ENCODE measurements at places on chromosomes 3 and 15. TPM values are rescaled to one million over a fixed set of nuclear protein-coding genes. Genes with fewer than 3 reads are reported as not detected.

- no peaks in the 10 kb centered on the region for H3K27me3 ChIP-seq
- no peaks in the 10 kb centered on the region for H3K4me1 ChIP-seq
- H3K36me3 ChIP-seq, result no peaks in the 10 kb centered on the region
- no peak overlapping the region for H3K4me3 ChIP-seq
- H3K27ac ChIP-seq, result no peak overlapping the region
Observed at GRCh38 chr15:60635507-60636352, 156.8 kb upstream of the ICE2 start.

Gene STAC
- total RNA-seq, result 1.5 TPM

DNA sequence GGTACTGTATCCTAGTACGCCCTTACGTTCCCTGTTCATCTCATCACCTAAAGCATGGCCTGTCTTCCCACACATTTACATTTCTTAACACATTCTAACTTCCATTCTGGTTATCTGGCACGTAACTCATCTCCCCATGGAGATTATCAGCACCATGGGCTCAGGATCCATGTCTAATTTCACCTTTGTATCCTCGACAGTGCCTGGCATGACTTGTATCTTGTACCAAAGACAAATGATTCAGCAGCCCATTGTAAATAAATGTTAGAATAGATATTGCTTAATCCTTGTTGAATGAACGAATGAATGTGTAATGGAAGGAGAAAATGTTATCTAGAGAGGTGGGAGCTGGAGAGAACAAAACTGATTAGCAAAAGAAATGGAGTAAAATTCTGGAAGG, 69.7 kb upstream of the TPM1 start:
- no peaks in the 10 kb centered on the region for H3K36me3 ChIP-seq
- H3K27ac ChIP-seq, result no peak overlapping the region
- no peaks in the 10 kb centered on the region for H3K27me3 ChIP-seq
- H3K4me3 ChIP-seq, result no peak overlapping the region
- H3K4me1 ChIP-seq, result no peaks in the 10 kb centered on the region
- DNase-seq, result no peak

Gene ZNF35
- total RNA-seq, result 2.6 TPM

Gene C3orf85
- not detected for total RNA-seq

- no peak for DNase-seq
- H3K27ac ChIP-seq, result no peak overlapping the region
- H3K27me3 ChIP-seq, result peaks cover 12% of the 10 kb centered on the region
- no peaks in the 10 kb centered on the region for H3K36me3 ChIP-seq
- H3K4me3 ChIP-seq, result no peak overlapping the region
Observed at GRCh38 chr15:40240619-40241221, 1.9 kb downstream of the PAK6 start.

DNA sequence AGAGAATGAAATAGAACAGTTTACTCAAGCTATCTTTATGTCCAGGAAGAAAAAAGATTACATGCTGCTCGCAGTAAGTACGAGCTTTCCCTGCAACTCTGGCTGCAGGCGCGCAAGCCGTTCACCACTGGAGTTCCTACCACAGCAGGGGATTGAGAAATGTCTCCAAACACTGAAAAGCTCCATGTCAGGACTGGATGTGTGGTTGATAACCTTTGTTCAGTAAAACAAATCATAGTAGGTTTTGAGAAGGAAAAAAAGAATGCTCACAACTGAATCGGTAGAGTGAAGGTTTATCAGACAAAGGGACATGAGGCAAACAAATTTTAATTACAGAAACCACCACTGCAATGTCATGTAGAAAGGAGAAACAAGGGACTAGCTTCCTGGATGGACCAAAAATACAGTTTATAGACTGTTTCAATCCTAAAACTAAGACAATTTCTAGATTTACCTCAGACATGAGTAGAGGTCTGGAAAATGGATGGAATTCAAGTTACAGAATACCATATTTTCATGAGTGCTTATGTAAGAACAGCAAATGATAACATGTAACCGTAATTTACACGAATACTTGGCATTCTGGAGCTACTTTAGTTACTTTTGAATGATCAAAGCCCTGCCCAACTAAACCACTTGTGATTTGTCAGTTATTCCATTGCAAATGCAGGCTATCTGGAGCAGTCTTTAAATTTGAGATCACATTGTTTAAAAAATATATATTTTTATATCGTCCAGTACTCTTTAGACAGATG, 471.1 kb downstream of the SHQ1 start:
- no peak overlapping the region for H3K27ac ChIP-seq
- no peak for DNase-seq
- H3K36me3 ChIP-seq, result peaks cover 5% of the 10 kb centered on the region
- H3K4me1 ChIP-seq, result peaks cover 13% of the 10 kb centered on the region
- no peaks in the 10 kb centered on the region for H3K27me3 ChIP-seq
- H3K4me3 ChIP-seq, result no peak overlapping the region

GRCh38 chr15:39828374-39828931, 45.8 kb upstream of the FSIP1 start:
- no peak for DNase-seq
- no peak overlapping the region for H3K27ac ChIP-seq
- H3K4me1 ChIP-seq, result no peaks in the 10 kb centered on the region
- H3K27me3 ChIP-seq, result no peaks in the 10 kb centered on the region
- no peak overlapping the region for H3K4me3 ChIP-seq
- H3K36me3 ChIP-seq, result no peaks in the 10 kb centered on the region

Gene CTXN2
- total RNA-seq, result not detected

GRCh38 chr3:156668073-156668763, 6.2 kb upstream of the TIPARP start:
- H3K4me3 ChIP-seq, result no peak overlapping the region
- no peak for DNase-seq
- no peaks in the 10 kb centered on the region for H3K27me3 ChIP-seq
- no peaks in the 10 kb centered on the region for H3K36me3 ChIP-seq
- peaks cover 1% of the 10 kb centered on the region for H3K4me1 ChIP-seq

- H3K27ac ChIP-seq, result peak overlapping the region; percentile 50
- no peaks in the 10 kb centered on the region for H3K27me3 ChIP-seq
- no peak overlapping the region for H3K4me3 ChIP-seq
- no peaks in the 10 kb centered on the region for H3K36me3 ChIP-seq
Observed at GRCh38 chr15:40688932-40689799, 5.8 kb upstream of the RAD51 start.

DNA sequence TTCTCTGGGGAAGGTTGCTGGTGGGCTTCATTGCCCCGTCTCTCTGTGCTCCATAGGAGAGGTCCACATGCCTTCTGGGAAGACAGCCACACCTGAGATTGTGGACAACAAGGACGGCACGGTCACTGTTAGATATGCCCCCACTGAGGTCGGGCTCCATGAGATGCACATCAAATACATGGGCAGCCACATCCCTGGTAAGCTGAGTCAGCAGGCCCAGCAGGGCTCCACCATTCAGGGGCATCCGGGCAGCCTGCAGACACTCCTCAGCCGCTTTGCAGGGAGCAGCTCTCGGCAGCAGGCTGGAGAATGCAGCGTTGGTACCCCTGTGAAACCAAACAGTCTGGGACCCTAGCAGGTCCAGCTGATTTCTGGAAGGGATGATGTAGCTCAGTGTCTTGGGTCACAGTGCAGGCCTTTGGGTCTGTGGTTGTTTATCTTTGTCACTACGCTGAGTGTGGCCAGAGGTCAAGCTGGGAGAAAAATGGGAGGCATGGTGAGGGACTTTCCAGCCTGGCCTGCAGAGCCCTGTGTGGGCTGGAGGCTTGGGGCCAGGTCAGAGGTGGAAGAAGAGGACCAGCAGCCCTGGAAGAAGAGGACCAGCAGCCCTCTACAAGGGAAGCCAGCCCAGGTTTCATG, 67.2 kb downstream of the DNASE1L3 start:
- H3K36me3 ChIP-seq, result no peaks in the 10 kb centered on the region
- no peaks in the 10 kb centered on the region for H3K27me3 ChIP-seq
- H3K27ac ChIP-seq, result no peak overlapping the region

GRCh38 chr3:34419801-34420200, 621.4 kb downstream of the PDCD6IP start:
- DNase-seq, result no peak
- H3K4me1 ChIP-seq, result no peaks in the 10 kb centered on the region
- H3K36me3 ChIP-seq, result no peaks in the 10 kb centered on the region
- H3K27me3 ChIP-seq, result no peaks in the 10 kb centered on the region
- H3K27ac ChIP-seq, result no peak overlapping the region

Gene CAND2
- total RNA-seq, result 210 TPM

Gene BTLA
- total RNA-seq, result not detected

DNA sequence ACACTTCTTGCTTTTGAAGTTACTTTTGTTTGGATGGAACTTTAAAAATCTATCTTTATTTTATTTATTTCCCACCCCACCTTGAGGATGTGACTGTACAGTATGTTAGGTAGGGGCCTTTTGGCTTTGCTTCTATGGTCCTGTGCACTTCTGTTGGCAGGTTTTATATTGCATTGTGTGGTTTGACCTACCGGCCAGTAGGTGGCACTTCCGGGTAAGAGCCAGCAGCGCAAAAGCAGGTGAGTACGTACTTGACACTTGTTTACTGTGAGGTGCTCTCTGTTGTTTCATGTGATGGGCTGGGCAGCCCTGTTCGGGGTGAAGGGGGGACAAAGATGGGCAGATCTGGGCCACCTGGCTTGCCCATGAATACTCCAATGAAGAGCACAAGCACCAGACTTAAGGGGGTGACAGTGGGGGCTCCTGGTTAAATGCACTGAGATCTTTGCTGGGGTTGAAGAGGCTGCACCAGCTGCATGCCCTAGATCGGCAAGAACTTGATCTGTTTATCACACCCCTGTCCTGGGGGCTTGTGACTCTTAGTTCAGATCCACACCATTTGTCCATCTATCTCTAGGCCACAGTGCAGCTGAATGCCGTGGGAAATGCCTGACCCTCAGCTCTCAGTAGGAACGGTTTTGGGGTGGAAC, 131.6 kb downstream of the NLGN1 start:
- H3K4me3 ChIP-seq, result no peak overlapping the region
- H3K36me3 ChIP-seq, result no peaks in the 10 kb centered on the region
- H3K27me3 ChIP-seq, result no peaks in the 10 kb centered on the region
- H3K27ac ChIP-seq, result no peak overlapping the region
- no peaks in the 10 kb centered on the region for H3K4me1 ChIP-seq
- no peak for DNase-seq

- no peak for DNase-seq
- H3K4me1 ChIP-seq, result no peaks in the 10 kb centered on the region
- no peaks in the 10 kb centered on the region for H3K27me3 ChIP-seq
- H3K4me3 ChIP-seq, result no peak overlapping the region
Observed at GRCh38 chr3:178238179-178238578, 298.1 kb upstream of the KCNMB2 start.

- no peak for DNase-seq
- H3K4me1 ChIP-seq, result no peaks in the 10 kb centered on the region
- peak overlapping the region; percentile 49 for H3K4me3 ChIP-seq
Observed at GRCh38 chr3:5095886-5096285, 26.2 kb upstream of the ARL8B start.

GRCh38 chr3:95654570-95655362, 1159.6 kb upstream of the EPHA6 start:
- H3K27ac ChIP-seq, result no peak overlapping the region
- no peak for DNase-seq
- no peaks in the 10 kb centered on the region for H3K36me3 ChIP-seq
- H3K4me3 ChIP-seq, result no peak overlapping the region
- no peaks in the 10 kb centered on the region for H3K4me1 ChIP-seq
- no peaks in the 10 kb centered on the region for H3K27me3 ChIP-seq

GRCh38 chr3:88032245-88032644, 26.6 kb downstream of the CGGBP1 start:
- H3K27ac ChIP-seq, result peak overlapping the region; percentile 19
- peaks cover 20% of the 10 kb centered on the region for H3K4me1 ChIP-seq
- DNase-seq, result no peak
- peak overlapping the region; percentile 33 for H3K4me3 ChIP-seq
- no peaks in the 10 kb centered on the region for H3K36me3 ChIP-seq

GRCh38 chr3:16181361-16181760, 6.9 kb downstream of the GALNT15 start:
- H3K27ac ChIP-seq, result peak overlapping the region; percentile 64
- H3K27me3 ChIP-seq, result peaks cover 4% of the 10 kb centered on the region
- H3K4me1 ChIP-seq, result peaks cover 18% of the 10 kb centered on the region
- peaks cover 11% of the 10 kb centered on the region for H3K36me3 ChIP-seq
- peak; percentile 85 for DNase-seq
- H3K4me3 ChIP-seq, result peak overlapping the region; percentile 63

Gene LRRC34
- total RNA-seq, result not detected

GRCh38 chr3:178054471-178054870, 481.8 kb upstream of the KCNMB2 start:
- DNase-seq, result no peak
- H3K27me3 ChIP-seq, result no peaks in the 10 kb centered on the region
- H3K4me1 ChIP-seq, result no peaks in the 10 kb centered on the region
- no peaks in the 10 kb centered on the region for H3K36me3 ChIP-seq
- H3K27ac ChIP-seq, result no peak overlapping the region

- no peaks in the 10 kb centered on the region for H3K36me3 ChIP-seq
- no peak for DNase-seq
- H3K27ac ChIP-seq, result no peak overlapping the region
- H3K4me1 ChIP-seq, result no peaks in the 10 kb centered on the region
- no peak overlapping the region for H3K4me3 ChIP-seq
Observed at GRCh38 chr3:113088616-113089015, 97.8 kb downstream of the GTPBP8 start.

DNA sequence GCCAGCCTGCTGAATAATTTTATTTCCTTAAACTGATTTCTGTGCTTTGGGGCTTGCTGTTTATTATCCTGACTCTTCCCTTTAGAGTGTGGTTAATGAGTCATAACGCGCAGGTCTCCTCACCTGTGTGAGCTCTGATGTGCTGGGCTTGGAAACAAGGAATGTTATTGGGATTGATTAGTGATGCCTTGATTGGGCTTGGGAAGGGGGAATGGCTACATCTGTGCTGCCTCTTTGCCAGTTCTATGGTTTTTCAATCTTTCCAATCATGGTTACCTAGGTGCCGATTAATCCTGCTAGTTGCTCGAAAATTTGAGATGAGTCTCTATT, 161.0 kb downstream of the THSD4 start:
- H3K27ac ChIP-seq, result no peak overlapping the region
- DNase-seq, result no peak
- peaks cover 13% of the 10 kb centered on the region for H3K4me1 ChIP-seq
- H3K27me3 ChIP-seq, result no peaks in the 10 kb centered on the region
- H3K36me3 ChIP-seq, result no peaks in the 10 kb centered on the region
- H3K4me3 ChIP-seq, result no peak overlapping the region

DNA sequence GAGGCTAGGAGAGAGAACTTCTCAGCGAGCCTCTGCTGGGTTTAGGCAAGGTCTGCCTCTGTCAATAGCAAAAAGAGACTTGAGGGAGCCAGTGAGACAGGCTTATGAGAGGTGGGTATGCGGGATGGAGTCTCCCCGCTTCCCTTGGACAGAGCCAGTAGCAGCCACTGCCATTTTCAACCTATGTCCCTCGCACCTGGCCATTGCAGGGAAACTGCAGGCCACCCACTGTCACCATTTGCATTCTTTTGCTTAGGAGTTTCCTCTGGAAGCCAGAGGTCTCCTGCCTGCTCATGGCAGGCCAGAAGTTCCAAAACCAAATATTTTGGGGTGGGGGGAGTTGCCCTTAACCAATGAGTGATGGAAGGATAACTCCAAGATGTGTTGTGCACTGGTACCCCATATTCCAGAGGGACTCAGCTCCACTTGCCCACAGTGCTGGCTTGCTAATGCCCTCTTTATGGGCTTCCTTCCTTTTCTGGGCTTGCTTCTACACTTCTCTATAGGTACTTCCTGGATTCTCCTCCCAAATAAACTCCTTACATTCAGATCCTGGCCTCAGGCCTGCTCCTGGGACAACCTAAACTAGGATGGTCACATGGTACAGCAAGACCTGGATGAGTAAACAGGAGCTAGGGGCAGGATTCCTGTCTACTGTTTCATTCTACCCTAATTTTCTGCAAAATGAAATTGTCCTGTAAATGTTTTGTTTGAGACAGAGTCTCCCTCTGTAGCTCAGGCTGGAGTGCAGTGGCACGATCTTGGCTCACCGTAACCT, 108.9 kb upstream of the PROK2 start:
- H3K36me3 ChIP-seq, result no peaks in the 10 kb centered on the region
- no peak overlapping the region for H3K4me3 ChIP-seq
- H3K27ac ChIP-seq, result no peak overlapping the region
- DNase-seq, result no peak
- no peaks in the 10 kb centered on the region for H3K27me3 ChIP-seq

All from gastrocnemius medialis (tissue), 4 donors.